SIG-M5 (cell line): ENCODE measurements at places on chromosomes 13 and 19.

DNA sequence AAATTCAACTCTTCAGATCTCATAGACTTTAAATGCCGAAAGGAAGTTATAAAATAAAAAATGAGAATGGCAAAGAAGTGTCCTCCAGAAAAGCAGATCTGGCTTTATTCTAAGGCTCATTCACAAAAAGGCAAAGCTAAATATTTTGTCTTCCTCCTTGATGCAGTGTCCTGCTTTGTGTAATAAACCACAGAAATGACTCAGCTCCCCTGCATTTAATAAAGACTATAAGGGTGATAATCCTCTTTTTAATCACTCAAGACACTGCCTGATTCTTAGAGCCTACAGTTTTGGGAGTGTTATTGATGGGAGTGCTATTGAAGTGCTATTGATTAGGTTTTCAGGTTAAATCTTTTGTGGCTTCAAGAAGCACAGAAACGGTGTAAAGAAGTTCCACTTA lies 482.0 kb downstream of the PCDH20 start:
- DNase-seq, result no peak

GRCh38 chr19:18736415-18737336 lies 53.2 kb downstream of the CRTC1 start:
- no peak for DNase-seq

- no peak for DNase-seq
Measured at GRCh38 chr19:49149652-49150105, 5.5 kb downstream of the HRC start.

DNA sequence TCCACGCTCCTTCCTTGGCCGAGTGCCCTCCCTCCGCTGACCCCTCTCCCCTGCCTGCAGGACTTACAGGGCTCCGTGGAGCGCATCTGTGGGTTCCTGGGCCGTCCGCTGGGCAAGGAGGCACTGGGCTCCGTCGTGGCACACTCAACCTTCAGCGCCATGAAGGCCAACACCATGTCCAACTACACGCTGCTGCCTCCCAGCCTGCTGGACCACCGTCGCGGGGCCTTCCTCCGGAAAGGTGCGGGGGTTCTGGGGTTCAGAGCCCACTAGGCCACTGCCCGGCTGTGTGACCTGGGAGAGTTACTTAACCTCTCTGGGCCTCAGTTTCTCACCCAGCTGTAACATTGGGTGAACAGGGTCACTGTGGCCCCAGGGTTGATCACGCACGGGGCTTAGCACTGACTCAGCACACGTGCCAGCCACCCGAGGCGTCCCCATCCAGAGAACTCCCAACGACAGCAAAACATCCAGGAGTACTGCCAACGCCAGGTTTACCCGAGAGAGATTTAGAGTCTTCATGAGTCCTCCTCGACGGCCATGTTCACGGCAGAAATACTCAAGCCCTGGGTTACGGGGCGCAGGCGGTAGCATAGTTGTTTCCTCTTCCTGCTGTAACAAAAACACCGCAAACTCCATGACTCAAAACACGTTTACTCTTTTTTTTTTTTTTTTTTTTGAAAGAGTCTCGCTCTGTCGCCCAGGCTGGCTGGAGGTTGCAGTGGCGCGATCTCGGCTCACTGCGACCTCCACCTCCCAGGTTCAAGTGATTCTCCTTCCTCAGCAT lies 9.7 kb upstream of the SPACA4 start:
- DNase-seq, result no peak

GRCh38 chr19:35521124-35521743 lies 6.9 kb downstream of the SBSN start:
- DNase-seq, result no peak

- no peak for DNase-seq
Measured at GRCh38 chr19:40862785-40863184, 12.5 kb upstream of the CYP2A6 start.

DNA sequence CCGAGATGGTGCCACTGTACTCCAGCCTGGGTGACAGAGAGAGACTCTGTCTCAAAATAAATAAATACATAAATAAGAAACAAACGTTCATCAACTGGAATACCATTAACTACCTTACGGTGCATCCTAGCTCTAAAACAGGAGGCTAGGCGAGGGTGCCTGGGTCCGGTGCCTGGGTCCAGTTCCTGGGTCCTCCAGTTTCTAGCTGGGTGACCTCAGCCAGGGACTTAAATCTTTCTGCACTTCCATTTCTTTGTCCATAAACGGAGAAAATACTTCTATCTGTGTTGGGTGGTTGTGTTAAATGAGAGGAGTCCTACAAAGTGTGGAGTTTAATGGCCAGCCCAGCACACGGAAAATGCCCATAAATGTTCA lies 34.0 kb downstream of the RFX2 start:
- no peak for DNase-seq

DNA sequence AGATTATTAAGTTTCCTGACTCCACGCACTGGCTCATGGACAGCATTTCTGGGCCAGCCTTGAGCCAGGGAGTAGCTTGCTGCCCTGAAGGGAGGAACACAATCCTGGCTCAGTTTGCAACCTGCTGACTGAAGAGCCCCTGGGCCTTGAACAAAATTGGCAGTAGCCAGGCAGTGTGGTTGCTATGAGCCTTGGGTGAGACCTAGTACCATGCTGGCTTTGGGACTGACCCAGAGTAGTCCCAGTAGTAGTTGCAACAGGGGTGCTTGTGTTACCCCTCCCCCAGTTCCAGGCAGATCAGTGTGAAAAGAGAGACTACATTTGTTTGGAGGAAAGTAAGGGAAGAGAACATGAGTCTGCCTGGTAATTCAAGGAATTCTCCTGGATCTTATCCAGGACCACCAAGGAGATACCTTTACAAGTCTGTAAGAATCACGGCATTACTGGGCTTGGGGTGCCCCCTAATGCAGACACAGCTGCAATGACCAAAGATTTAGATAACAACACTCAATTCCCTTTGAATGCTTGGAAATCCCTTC lies 22.0 kb downstream of the ITGBL1 start:
- DNase-seq, result no peak

DNA sequence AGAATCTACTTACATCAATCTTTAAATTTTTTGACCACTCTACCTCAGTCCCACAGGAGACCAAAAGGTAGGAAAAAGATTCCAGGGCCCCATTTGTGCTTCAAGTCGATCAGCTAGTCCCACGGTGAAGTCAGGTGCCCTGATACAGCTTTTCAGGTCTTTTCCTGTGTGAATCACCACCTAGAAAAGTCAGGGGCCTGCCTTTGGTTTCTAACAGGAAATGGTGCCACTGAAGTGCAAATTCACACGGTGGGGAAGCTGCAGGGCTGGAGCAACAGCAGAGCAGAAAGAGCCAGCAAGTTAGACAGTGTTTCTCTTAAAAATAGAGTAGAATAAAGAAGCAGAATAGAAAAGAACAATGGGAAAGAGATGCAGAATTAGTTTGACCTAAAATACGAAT lies 107.5 kb downstream of the KLF12 start:
- DNase-seq, result no peak

- no peak for DNase-seq
Measured at GRCh38 chr19:7986321-7987113, 18.9 kb downstream of the ELAVL1 start.

DNA sequence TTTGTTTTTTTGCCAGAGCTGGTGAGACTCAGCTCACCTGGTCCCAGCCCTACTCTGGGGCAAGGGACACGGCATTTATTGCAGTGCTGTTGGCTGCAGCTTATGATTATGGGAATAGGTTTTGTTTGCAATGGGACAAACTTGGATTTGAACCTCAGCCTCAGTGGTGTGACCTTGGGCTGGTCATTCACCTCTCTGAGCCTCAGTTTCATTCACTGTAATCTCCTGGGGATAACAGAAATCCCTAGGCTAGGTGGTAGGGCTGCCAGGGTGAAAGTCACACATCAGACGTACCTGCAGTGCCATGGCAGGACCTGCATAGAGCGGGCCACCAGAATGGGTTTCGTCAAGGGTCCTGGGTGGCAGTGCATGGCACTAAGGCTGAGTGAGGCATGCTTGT lies 73.7 kb upstream of the MEDAG start:
- DNase-seq, result no peak

- DNase-seq, result no peak
Measured at GRCh38 chr13:114053026-114053425, 79.2 kb upstream of the C13orf46 start.

DNA sequence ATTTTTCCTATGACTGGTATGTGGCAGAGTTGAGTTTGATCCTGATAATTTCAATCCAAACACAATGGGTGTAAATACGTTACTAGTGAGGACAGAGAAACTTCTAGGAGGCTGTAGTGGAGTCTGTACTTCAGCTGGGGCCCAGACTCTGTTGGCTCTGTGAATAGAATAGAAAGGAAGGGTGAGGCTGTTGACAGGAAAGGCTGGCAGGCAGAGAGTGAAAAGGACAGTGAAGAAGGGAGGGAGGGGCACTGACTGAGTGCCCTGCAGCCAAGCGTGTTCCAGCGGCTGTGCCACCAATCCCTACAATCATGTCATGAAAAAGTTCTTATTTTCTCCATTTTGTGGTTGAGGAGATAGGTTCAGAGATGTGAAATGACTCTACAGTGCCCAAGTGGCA lies 80.5 kb downstream of the MBNL2 start:
- DNase-seq, result no peak

DNA sequence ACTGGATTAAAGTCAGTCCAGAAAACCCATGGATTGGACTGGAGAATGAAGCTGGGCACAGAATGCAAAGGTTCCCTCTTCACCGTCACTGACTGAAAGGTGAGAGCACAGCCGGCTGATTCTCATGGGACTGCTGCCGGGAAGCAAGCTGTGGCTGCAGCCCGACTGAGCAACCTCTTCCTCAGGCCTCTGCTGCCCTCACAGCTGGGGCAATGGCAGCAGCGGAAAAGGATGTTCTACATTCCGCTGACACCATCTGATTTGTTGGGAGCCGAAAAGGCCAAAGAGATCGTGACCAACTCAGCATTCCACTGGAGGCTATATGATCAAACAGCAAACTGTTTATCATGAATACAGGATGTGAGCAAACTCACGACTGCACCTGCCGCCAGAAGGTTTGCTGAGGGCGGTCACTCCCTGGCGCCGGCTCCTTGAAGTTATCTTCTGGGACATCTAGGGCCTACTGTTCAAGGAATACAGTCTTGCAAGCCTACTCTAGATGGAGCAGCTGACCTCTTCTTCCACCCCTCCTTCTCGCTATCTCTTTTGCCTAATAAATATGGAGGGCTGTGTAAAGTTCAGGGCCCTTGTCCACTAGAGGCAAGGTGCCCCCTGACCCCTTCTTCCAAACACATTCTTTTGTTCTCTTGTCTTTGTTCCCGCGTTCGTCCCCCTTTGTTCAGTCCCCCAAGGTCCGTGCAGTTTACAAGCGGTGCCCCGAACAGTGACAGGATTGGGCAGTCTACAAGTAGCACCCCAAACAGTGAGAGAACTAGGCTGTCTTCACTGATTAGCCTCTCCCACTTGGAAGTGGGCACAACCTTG lies 19.6 kb upstream of the SIGLEC6 start:
- DNase-seq, result no peak

- DNase-seq, result no peak
Measured at GRCh38 chr19:9877780-9878510, 42.8 kb downstream of the PIN1 start.

- DNase-seq, result no peak
Measured at GRCh38 chr19:38522915-38523314, 89.4 kb downstream of the RYR1 start.

DNA sequence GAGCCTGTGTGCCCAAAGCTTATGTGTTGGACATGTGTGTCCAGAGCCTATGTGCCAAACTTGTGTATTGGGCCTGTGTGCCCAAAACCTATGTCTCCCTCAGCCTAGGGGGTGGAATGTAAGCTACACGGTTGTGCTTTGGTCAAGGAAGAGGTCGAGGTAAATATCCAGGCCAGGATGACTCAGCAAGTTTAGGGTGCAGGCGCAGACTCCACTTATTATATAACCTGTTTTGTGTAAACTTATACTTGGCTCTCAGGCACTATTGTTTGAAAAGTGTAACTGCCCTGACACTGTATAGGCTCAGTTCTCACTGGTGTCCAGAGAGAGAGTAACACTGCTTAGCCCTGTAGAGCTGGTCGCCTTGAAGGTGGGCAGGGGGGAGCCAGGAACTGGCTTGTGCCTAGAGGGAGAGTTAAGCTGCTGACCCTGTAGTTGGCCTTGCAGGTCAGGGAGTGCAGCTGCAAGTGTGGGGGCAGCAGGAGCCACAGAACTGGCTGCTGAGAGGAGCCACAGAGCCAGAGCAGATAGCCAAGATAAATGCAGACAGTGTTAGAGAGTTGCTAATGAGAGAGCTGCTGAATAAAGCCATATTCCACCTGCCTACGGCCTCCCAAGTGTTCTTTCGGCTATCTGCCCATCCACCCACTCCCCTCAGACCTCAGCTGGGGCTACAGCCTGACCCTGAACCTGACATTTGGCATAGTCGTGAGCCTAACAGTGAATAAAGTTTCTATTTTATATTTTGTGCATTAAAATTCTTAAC lies 517.2 kb upstream of the SLITRK1 start:
- DNase-seq, result no peak

- no peak for DNase-seq
Measured at GRCh38 chr19:35351411-35352176, 3.9 kb downstream of the FFAR1 start.

DNA sequence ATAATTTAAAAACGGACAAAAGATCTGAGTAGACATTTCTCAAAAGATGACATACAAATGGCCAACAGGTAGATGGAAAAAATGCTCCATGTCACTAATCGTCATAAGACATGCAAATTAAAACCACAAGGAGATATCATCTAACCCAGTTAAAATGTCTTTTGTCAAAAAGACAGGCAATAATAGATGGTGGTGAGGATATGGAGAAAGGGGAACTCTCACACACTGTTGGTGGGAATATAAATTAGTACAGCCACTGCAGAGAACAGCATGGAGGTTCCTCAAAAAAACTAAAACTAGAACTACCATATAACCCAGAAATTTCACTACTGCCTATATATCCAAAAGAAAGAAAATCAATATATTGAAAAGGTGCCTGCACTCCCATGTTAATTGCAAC lies 37.9 kb downstream of the OR10H4 start:
- no peak for DNase-seq

DNA sequence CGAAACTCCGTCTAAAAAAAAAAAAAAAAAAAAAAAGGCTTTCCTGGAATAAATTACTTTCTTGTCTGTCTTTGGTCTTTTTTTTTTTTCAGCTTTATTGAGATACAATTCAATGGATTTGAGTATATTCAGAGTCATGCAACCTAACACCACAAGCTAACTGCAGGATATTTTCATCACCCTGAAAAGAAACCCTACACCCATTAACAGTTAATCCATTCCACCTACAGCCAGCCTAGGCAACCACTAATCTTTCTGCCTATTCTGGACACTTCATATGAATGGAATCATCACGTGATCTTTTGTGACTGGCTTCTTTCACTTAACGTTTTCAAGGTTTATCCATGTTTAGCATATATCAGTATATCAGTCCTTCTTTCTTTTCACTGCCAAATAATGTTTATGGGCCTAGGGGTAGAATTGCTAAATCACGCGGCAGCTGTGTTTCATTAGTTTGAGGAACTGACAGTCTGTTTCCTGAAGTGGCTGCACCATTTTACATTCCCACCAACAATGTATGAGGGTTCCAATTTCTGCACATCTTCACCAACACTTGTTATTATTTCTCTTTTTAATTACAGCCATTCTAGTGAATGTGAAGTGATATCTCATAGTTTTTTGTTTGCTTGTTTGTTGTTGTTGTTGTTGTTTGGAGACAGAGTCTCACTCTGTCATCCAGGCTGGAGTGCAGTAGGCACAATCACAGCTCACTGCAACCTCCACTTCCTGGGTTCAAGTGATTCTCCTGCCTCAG lies 19.9 kb downstream of the LRFN3 start:
- DNase-seq, result no peak

GRCh38 chr19:35377656-35378055 lies 6.8 kb downstream of the GPR42 start:
- DNase-seq, result no peak

GRCh38 chr19:51595190-51596175 lies 24.4 kb downstream of the ZNF175 start:
- no peak for DNase-seq

- DNase-seq, result no peak
Measured at GRCh38 chr19:33403973-33404304, 30.4 kb downstream of the CEBPG start.
